ENCODE measurements at places on chromosomes 4 and X. TPM values are rescaled to one million over a fixed set of nuclear protein-coding genes. Genes with fewer than 3 reads are reported as not detected.

Gene CD99L2
- total RNA-seq: 9.7 TPM

Gene GDPD2
- total RNA-seq: 0.16 TPM

Gene NDP
- not detected for total RNA-seq

Gene WDR13
- 58.5 TPM for total RNA-seq

Gene IGFBP7
- not detected for total RNA-seq

Gene TMLHE
- total RNA-seq: 18.5 TPM

Gene SCOC
- total RNA-seq: 44.1 TPM

Gene LUZP4
- not detected for total RNA-seq

Gene LANCL3
- 0.02 TPM for total RNA-seq

Gene RTL5
- 0.11 TPM for total RNA-seq

Gene REST
- total RNA-seq: 39.3 TPM

Gene P2RY4
- 0.14 TPM for total RNA-seq

Gene NELFA
- total RNA-seq: 44.8 TPM

Gene PNMA5
- total RNA-seq: not detected

Gene C1GALT1C1
- total RNA-seq: 20.4 TPM

Gene FRG2
- total RNA-seq: 0.11 TPM

Gene PARM1
- total RNA-seq: not detected

Gene FAM184B
- not detected for total RNA-seq

Gene VCX
- not detected for total RNA-seq

Gene SRPX2
- not detected for total RNA-seq

Gene FAAH2
- 1.5 TPM for total RNA-seq

Gene DCAF12L2
- not detected for total RNA-seq

Gene PWWP3B
- total RNA-seq: not detected

Gene L1CAM
- 1.8 TPM for total RNA-seq

Gene CT45A7
- not detected for total RNA-seq

Gene CSAG1
- total RNA-seq: not detected

Gene VEGFD
- total RNA-seq: not detected

Gene NPY2R
- total RNA-seq: not detected

Gene NR3C2
- 6.0 TPM for total RNA-seq

Gene ZNF185
- 2.0 TPM for total RNA-seq

Gene SOWAHD
- 0.53 TPM for total RNA-seq

Gene NOA1
- 31.4 TPM for total RNA-seq

Gene DOK7
- total RNA-seq: not detected

Gene ADAMTS3
- not detected for total RNA-seq

Gene GPR82
- total RNA-seq: not detected

Gene ODAPH
- total RNA-seq: not detected
